ENCODE measurements at places on chromosomes 4 and X.

DNA sequence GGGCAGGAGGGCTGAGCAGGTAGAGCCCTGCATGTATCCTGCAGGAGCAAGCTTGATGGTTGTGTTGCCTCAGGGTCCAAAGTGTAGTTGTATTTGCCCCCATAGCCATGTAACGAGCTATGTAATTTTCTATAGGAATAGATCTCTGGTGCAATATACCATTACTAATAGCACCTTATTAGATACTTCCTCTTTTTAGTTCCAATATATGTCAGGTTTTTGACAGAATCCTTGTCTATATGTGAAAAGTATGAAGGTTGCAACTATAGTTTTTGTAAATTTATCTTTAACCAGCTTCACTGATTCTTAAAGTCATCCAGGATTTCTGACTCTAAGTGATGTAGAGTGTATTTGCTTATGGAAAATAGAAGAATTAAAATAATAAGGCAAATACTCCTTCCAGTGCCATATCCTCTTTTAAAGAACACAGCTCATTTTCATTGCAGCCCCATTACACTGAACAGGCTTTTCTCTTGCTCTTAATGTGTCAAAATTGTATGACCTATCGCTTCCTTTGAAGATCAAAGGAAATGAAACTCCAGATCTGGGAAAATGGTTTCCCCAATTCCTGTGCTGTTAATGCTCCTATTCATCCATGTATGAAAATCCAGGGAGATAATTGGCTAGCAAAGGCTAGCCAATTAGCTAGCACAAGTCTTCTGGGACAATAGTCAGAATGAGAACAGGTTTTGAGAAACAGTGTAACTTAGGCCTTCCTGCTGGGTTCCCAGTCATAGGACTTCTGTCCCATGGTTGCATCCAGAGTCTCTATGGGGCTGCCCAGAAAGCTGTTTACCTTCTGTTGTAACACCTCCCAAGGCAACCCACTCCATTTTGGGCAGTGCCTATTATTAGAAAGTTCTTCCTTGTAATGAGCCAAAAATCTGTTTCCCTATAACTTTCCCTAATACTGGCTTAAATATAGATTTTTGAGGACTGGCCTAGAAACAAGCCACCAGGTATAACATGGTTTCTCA lies 90.6 kb downstream of the TSPAN7 start:
- DNase-seq = no peak

DNA sequence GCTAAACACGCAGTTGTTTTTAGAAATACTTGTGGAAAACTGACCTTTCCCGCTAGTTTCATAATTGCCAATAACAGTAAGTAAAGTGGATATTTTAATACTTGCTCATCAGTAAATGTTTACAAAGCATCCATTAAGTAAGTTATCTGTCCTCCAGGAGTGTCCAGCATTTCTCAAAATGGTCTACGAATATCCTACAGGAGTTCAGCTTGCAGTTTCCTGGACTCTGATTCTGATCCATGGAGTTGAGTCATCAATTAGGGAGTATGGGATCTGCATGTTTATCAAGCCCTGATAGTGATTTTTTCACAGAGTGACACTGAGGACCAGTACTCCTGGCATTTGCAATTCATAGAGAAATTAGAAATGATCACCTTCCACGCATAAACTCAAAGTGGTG lies 325.2 kb upstream of the AADAT start:
- DNase-seq = no peak

DNA sequence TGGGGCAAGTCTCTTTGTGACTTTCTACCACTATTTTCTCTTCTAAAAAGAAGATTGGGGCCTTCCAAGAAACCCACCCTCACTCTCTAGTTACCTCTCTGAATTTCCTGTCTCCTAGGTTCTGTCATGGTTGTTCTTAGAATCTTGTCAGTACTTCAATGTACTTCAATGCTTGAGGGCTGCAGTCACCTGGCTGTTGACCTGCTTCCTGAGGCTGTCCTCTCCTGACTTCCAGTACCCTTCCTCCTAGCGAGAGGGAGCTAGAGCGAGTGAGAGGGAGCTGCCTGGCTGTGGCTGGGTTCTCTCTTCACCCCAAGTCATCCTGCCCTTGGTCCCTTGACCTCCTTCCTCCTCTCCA lies 17.7 kb downstream of the CD99L2 start:
- no peak for DNase-seq

GRCh38 chr4:1880332-1880731 lies 9.1 kb downstream of the NSD2 start:
- no peak for DNase-seq

GRCh38 chr4:94673961-94674360 lies 83.8 kb upstream of the BMPR1B start:
- no peak for DNase-seq

DNA sequence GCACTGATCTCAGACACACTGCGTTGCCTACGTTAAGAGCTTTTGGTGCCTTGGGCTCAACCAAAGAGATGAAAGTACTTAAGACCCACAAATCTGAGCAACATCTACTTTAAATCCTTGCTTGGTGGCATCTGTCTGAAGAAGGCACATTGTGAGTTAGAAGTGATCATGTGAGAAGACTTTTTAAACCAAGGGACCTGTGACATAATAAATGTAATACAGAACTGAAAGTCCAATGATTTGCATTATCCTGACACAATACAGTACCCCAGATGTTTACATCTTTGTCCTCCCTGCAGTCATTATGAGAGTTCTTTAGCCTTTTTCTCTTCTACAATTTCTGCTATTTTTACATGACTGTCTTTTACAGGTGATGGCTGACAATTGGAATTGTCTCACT lies 96.7 kb upstream of the FTHL17 start:
- DNase-seq = no peak

DNA sequence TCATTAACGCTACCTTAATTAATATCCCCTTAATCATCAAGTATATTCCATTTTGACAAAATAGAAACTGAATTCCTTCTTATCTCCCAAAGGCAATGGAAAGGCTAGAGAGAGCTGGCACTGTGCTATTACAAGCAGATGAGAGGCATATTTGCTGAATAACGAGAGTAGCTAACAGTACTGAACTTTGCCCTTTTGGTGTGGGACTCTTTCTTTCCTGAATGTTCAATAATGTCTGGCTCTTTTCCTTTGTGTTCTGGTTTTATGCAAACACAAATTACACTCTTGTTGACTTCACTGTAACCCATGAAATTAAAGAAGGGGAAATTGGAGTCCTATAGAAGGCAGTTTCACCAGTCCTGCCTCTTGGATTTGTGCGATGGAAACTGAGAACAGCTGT lies 63.5 kb downstream of the SHROOM3 start:
- no peak for DNase-seq

- DNase-seq = no peak
Observed at GRCh38 chr4:47972181-47972580, 44.3 kb downstream of the CNGA1 start.

DNA sequence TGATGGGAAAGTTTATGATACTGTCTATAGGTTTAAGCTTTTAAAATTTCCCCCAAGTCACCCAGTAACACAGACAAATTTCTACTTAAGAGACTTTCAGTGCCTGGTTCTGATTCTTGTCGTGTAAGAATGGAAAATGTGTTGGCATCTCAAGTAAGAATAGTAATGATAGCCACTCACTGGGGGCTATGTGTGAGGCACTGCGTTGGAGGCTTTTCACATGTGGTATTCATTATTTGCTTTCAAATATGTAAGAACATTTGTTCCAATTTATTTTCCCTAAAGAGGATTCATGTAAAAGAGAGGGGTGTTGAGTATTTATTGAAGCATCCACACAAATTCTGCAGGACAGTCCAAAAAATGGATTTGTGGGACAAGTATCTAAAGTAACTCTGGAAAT lies 143.6 kb downstream of the FNIP2 start:
- DNase-seq = no peak

DNA sequence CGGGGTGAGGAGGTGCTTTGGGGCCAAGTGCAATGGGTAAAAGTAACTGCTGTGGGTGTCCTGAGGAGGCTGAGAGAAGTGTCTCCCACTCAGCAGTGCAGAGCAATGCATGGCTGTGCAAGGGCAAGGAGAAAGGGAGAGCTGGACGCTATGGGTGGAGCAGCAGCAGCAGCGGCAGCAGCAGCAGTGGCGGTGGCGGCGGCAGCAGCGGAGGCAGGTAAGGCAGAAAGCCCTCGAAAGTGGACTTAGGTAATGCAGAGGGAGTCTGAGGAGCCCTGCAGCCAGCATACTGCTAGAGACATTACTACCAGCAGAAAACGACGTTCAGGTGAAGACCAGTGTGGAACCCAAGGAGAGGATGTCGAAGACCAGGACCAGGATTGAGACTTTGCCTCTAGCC lies 82.1 kb downstream of the NYX start:
- DNase-seq = no peak

GRCh38 chrX:74325130-74326059 lies 21.4 kb downstream of the ZCCHC13 start:
- DNase-seq = no peak

DNA sequence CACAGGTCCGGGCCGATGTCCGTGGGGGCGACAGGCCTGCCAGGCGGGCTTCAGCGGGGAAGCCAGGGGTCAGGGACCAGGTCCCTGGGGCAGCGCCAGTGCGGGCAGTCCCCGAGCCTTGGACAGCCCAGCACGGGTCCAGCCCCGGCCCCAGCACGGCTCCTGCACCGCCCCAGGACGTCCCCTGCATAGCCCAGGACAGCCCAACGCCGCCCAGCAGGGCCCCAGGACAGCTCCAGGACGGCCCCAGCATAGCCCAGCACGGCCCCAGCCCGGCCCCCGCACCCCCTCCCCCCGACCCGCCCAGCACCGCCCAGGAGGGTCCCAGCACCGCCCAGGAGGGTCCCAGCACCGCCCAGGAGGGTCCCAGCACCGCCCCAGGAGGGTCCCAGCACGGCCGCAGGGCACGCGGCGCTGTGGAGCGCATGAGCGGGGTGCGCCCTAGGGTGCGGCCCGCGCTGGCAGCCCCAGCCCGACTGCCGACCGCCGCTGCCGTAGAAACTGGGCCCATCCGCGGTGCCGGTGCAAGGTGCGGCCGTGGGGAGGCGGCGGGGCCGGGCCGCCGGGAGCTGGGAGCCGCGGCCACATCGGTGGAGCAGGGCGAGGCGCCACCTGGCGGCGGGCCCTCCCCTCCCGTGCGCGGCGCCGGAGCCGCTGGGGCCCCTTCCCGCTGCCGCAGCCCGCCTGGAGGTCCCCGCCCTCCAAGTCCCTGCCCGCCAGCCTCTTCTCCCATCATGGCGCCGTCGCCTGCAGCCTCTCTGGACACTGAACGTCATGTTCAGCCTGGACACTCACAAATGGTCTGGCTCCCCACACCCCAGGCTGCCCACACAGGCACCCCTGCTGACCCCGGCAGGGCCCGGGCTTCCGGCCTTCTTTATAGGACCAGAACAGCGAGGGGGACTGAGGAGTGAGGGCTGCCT lies 106.8 kb upstream of the NKX1-1 start:
- peak; percentile 17 for DNase-seq

GRCh38 chrX:110420771-110421499 lies 62.3 kb downstream of the RTL9 start:
- DNase-seq = no peak

DNA sequence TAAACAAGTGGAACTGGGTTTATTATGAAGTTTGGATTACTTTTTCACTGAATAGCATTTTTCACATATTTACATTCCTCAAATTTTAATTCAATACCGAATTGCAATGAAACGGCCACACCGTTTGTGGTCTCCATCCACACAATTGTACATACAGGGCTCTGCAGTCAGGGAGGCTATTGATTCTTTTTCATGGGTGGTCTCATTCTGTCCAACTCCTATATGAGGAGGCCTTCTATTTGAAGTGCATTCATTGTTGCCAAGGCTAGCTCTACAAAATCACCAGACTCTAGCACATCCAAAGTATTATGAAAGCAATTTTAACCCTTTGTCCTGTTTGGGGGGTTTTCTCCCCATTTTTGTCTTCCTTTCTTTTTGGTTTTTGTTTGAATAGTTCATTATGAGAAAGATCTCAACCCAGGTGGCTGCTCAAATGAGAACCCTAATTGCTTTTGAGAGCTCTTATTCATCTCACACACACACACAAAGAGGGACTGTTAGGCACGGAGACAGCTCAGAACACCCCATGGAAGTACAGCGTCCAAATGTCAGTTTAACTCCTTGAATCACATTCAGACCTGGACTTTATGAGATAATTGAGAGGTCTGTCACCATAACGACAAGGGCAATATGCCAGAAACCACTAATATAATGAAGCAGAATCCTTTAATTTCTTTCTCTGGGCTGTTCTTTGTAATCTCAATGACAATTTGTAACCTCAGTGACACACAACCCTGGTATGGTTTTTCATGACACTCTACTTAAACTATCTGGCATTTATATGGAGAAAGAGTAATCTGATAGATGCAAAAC lies 79.4 kb downstream of the NLGN4X start:
- no peak for DNase-seq

- DNase-seq = no peak
Observed at GRCh38 chrX:120125444-120125843, 9.7 kb upstream of the RHOXF1 start.

- no peak for DNase-seq
Observed at GRCh38 chr4:30716681-30717207, 3.4 kb upstream of the PCDH7 start.

DNA sequence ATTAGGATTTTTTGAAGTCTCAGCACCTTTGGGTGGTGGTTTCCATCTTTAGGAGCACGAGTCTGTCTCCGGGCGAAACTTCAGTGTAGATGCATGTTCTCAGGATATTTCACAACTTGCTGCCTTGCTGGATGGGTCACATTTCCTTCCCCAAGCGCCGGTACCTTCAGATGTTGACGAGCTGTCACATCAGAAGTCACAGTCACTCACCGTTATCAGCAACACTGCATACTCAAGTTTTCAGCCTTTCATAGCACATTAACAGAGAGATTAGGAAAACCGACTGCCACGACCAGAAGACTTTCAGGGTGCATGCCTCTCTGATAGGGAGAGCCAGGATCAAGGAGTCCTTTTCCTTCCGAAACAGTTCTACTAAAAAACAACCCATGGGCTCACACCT lies 77.8 kb downstream of the SHROOM2 start:
- DNase-seq = no peak

DNA sequence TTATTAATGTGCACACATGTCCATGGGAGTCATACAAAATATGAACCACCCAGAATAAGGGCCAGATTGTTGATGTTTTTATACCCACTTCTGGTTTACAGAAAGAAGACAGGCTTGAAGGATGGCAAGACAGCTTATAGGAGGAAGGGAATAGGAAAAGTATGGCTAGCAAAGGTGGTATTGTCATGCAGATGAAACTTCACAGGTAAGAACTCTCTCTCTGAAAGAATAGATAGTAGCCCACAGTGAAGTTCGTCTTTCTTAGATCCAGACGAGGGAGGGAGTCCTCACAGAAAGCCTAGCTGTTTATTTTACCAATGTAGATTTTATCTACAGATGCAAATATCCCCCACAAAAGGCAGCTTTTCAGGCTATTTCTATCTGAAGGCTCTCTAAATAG lies 43.7 kb upstream of the SPIN4 start:
- no peak for DNase-seq

DNA sequence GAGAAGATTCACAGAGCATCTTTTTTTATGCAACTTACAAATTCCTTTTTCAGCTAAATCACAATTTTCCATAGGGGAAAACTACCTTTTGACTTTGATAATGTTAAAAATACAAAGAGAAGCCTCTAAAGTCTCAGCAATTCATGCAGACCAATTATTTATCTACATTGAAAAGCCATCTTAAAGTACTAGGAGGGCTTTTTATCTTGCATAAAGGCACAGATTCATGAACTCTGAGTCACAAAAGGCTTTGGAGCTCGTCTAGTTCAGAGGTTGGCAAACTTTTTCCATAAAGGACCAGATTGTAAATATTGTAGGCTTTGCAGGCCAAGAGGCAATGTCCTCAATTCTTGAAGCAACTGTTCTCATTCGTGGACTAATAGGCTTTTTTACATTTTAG lies 210.4 kb upstream of the HDX start:
- no peak for DNase-seq

- no peak for DNase-seq
Observed at GRCh38 chr4:14149176-14150053, 521.9 kb upstream of the BOD1L1 start.

GRCh38 chrX:121151293-121151692 lies 103.9 kb downstream of the GLUD2 start:
- DNase-seq = no peak

Data from stimulated activated CD8-positive, alpha-beta memory T cell treated with anti-CD3 and anti-CD28 coated beads, Interleukin-7, amount 100 ng/mL, for 48 hours (primary cell).